ENCODE measurements at places on chromosomes 12 and 14.

- DNase-seq, result no peak
Observed at GRCh38 chr14:70886421-70887206, 20.6 kb upstream of the PCNX1 start.

- DNase-seq, result no peak
Observed at GRCh38 chr12:85509081-85509856, 229.2 kb downstream of the ALX1 start.

DNA sequence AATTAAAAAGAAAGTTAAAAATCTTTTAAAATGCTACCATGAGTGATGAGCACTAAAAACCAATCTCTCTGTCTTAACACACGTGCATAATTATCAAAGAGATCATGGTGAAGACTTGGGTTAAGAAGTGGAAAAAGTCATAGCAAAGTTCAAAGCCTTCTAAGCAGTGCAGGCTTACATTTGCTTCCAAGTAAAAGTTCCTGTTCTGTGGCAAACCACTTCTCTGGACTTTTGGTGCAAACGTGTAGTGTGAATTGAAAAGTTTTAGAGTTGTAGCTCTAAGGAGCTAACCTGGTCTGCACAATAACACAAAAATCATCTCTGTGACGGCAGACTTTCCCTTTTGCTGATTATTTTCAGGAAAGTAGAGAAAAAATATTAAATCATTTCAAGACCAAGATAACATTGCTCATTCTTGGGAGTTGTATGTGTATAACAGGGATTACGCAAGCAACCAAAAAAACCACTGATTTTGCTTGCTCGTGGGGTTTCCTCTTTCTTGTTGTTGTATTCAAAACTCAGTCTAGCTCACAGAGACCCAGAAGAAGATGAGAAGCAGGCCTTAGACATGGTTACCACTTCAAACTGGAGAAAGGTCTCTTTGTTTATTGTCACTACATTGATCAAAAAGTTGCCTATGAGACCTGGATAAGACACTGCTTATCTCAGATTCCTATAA is 2.3 kb upstream of the GLIPR1 start:
- DNase-seq, result no peak

GRCh38 chr12:1702713-1703112 is 11.8 kb downstream of the ADIPOR2 start:
- DNase-seq, result no peak

- DNase-seq, result no peak
Observed at GRCh38 chr12:77835969-77836368, 5.3 kb downstream of the NAV3 start.

DNA sequence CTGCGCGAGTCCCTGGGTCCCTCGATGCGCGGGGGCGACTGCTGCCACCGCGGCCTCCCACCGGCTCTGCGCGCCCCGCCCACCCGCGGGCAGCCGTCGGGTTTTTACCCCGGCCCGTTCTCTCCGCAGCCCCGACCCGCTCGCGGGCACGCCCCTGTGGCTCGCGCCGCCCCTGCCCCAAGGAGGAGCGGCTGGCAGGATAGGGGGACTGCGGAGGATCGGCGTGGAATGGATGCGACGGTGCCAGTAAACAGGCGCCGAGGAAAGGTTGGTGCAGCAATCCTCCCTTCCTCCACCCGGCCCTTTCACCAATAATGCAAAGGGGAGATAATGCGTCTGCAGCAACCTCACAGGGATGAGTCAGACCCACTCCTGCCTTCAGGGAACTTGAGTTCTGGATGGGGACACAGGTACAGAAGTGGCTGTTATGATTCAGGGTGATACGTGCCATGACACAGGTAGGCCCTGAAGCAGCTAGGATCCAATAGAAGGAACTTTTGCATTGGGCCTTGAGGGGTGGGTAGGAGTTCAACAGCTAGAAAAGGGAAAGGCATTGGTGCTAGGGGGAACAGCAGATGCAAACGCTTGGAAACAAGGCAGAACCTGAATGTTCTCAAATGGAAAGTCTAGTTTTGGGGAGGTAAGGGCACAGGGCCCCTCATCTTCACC is 554 bp upstream of the DEGS2 start:
- DNase-seq, result no peak

DNA sequence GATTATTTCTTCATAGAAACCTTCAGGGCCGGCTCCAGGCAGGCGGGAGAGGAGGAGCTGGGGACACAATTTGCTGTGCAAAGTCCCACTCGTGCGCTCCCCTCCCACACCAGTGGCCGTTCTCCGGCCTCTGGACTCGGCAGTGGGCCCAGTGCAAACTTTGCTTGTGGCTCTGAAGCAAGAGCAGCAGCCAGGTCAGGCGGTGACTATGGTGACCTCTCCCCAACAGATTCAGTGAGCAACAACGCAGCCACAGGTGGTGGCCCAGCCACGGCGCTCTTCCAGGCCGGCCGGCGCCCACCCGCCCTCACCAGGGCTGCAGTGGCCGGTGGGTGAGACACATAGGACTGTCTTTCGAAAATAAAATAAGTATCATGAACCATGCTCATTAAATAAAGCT is 29.5 kb downstream of the VPS37B start:
- no peak for DNase-seq

GRCh38 chr12:62882140-62882539 is 52.8 kb downstream of the PPM1H start:
- DNase-seq, result no peak

- no peak for DNase-seq
Observed at GRCh38 chr12:22527999-22528398, 16.3 kb downstream of the C2CD5 start.

- DNase-seq, result peak; percentile 76
Observed at GRCh38 chr14:103628684-103629502, at the start of gene KLC1. KLC1 (plus strand) TSS chr14:103629211; CDS start chr14:103654565, 25,354 bp downstream.

GRCh38 chr12:843609-844008 is 91.2 kb downstream of the WNK1 start:
- no peak for DNase-seq

GRCh38 chr12:121582583-121583333 is 1.9 kb upstream of the KDM2B start:
- no peak for DNase-seq

DNA sequence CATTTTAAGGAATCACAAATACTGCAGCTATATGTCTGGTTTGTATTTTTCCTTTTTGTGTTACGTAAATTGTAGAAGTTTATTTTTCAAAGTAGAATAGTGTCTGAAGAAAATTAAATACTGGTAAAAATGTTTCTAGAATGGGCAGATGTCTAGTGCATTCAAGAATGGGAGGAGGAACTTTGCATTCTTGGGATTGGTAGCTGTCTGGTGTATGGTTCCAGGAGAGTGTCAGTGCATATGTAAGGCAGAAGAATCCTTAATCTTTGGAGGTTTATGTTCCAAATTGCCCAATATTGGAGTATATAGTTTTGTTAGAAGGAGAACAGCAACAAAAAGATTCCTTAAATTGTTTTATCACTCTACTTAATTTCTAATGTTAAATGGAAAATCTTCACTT is 13.5 kb downstream of the PAPOLA start:
- DNase-seq, result no peak

DNA sequence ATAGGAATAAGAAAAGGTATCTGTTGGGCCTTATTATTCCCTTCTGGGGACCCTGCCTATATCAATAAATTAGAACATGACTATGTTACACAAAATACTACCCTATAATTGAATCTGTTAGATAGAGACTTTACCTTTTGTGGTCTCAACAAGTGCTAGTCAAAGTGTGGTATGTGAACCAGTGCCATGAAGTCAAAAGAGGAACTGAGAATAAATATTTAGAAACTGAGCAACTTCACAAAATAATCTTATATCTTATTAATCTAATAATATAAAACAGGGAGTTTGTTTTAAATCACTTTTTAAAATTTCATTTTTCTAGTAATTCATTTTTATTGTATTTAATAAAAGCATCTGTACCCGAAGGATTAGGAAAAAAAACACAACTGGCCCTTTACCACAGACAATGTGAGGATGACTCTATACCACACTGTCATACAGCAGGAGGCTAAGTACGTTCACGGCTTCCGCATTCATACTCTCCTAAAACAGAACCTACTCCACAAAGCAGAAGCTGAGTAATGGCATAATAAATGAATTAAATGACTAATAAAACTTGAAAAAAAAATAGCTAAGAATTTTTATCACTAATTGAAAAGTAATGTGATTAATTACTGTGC is 42.1 kb downstream of the SEC23A start:
- DNase-seq, result no peak

- DNase-seq, result no peak
Observed at GRCh38 chr12:72535212-72535990, 263.2 kb downstream of the TRHDE start.

DNA sequence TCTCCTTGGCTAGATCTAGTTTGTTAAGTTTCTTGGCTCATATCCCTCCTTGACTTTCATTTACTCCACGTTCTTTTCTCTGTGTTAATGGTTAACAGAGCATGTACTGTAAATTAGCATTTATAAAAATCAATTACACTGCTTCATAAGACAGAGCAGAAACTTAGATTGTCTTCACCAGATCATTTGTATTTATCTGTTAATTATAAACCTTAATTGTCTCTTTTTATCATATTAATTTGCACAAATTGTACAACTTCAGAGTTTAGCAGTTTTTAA is 221.2 kb upstream of the EGLN3 start:
- no peak for DNase-seq

GRCh38 chr12:127888943-127889719 is 377.8 kb upstream of the TMEM132C start:
- no peak for DNase-seq

DNA sequence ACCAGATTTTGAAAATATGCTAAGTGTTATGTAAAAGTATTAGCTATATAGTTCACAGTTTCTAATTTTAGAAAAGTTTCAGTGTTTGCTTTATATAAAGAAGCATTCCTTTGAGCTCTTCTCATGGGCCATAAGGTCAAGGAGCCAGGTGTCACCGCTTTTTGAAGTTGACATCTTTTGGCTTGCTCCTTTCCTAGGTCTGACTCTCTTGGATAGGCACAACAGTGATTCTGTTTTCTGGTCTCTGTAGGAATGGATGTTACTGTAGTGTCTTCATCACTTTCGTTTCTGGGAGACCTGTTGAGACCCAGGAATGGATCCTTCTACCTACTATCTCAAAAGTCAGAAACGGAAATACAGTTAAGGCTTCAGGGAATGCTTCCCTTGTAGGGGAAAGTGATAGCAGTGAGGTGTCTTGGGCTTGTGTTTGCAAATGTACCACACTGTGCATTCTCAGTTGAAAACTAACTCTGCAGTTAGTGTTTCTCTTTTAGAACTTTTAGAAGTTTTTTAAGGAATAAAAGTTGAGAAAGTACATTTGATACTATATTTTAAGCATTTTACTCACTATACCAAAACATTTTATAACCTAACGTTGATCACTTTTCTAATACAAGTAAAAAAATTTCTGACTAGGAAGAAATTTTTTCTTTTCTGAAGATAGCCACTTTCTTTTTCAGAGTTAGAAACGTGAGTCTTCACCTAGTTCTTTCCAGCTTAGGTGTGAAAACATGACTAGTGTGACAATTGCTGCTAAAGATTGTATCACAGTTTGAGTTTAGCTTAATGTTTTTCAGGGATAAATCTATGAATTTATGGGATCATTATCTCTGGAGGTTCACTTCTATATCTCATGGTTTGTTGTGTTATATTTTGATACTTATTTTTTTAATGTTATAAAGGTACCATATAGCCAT is 20.8 kb downstream of the VRK1 start:
- no peak for DNase-seq

DNA sequence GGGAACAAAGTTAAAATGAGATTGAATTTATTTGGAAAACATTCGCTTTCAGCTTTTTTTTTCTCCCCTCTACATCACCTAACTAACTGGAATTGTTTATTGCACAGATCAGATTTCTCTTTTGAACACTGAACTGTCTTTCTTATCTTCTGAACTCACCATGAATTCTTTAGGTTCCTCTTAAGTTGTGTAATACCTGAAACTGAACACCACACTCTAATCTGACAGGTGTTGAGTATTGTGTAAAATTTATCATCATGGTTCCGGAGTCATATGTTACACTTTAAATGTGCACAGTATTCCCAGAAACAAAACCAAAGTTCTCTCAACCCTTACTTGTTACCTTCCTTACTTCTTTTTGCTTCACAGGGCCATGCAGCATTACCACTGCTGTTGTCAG is 66.8 kb downstream of the TGFB3 start:
- no peak for DNase-seq

- DNase-seq, result no peak
Observed at GRCh38 chr12:52389313-52390207, 4.1 kb upstream of the KRT84 start.

GRCh38 chr14:50320283-50320682 is 8.2 kb downstream of the DMAC2L start:
- no peak for DNase-seq

GRCh38 chr14:49691031-49691430 is 1.9 kb upstream of the KLHDC1 start:
- DNase-seq, result no peak

GRCh38 chr14:101563654-101564443 is 2.6 kb downstream of the DIO3 start:
- DNase-seq, result no peak

- no peak for DNase-seq
Observed at GRCh38 chr12:62700091-62700880, 233.7 kb downstream of the MON2 start.

DNA sequence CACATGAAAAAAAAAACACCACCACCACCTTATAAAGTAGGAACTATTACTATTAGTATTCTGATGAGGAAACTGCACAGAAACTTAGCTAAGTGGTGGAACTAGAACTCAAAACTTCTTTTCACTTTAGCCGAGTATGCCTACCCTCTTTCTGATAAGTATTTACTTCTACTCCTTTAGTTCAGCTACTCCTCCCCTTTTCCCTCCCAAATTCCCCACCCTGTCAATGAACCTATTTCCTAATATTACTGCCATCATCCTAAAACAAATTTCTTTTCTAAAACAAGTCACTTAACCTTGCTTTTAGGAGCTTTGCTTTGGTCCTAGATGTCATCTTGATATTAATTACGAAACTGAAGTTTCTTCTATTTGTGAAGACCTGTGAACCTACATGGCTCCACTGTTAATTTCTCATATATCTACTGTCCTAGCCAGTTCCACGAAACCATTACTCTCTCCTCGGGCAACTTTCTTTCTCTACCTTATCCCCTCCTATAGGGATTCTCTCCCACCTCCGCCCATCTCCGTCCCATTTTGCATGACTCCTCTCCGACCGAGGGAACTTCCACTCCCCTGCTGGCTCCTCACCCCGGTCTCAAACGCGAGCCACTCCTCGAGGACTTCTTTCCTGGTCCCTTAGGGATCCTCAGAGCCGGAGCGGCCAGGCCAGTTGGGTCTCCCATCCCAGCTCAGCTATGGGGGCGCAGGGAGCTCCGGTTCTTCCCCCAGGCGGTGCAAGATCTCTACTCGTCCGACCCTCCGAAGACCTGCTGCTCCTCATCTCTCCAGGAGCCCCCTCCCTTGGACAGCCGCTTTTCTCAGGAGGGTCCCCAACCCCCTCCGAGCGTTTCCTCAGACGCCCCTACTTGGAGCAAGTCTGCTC is 1.1 kb downstream of the NUMB start:
- DNase-seq, result no peak
